ENCODE measurements at places on chromosomes 1 and 21. TPM values are rescaled to one million over a fixed set of nuclear protein-coding genes. Genes with fewer than 3 reads are reported as not detected.

Gene PDE4DIP
- total RNA-seq, result 595 TPM

Gene EXTL2
- 18.1 TPM for total RNA-seq

Gene DCDC2B
- total RNA-seq, result not detected

Gene GPX7
- total RNA-seq, result 5.9 TPM

Gene PGBD5
- 82.6 TPM for total RNA-seq

Gene SIM2
- 1.7 TPM for total RNA-seq

Gene PTPRF
- 156 TPM for total RNA-seq

Gene TDRD5
- total RNA-seq, result 1.0 TPM

Gene CNR2
- not detected for total RNA-seq

Gene TCHH
- 1.6 TPM for total RNA-seq

Gene FCRL5
- total RNA-seq, result not detected

Gene ODF2L
- total RNA-seq, result 54.0 TPM

Gene ITSN1
- 86.1 TPM for total RNA-seq

Gene OR2T29
- total RNA-seq, result not detected

Gene AIM2
- not detected for total RNA-seq

Gene OPRD1
- total RNA-seq, result 15.7 TPM
